ENCODE measurements at places on chromosomes 11 and 22. TPM values are rescaled to one million over a fixed set of nuclear protein-coding genes. Genes with fewer than 3 reads are reported as not detected.

DNA sequence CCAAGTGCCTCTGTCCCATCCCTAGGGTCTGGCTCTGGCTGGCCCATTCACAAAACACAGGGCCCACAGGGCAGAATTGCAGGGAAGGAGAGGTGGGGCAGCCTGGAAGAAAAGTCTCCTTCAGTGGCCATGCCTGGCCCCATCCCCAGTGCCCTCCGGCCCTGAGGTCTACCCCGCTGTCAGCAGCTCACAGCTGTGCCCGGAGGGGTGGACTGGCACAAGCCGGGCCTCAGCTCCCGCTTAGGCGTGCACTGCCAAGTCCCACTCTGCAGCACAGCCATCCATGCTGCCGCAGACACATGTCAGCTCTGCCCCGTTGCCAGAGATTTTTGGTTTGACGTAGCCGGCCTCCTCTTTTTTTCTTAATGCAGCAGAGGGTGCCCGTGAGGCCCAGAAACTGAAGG lies 3.9 kb upstream of the SCN2B start:
- H3K27ac ChIP-seq = no peak overlapping the region
- no peak for DNase-seq
- H3K4me1 ChIP-seq = no peaks in the 10 kb centered on the region

SERPING1 gene
- 1.4 TPM for total RNA-seq

PKDREJ gene
- total RNA-seq = not detected

SMC1B gene
- not detected for total RNA-seq

- no peak overlapping the region for H3K27ac ChIP-seq
- peak; percentile 7 for DNase-seq
- no peaks in the 10 kb centered on the region for H3K36me3 ChIP-seq
- no peaks in the 10 kb centered on the region for H3K4me1 ChIP-seq
- no peaks in the 10 kb centered on the region for H3K27me3 ChIP-seq
Observed at GRCh38 chr11:47152953-47153950, 23.4 kb downstream of the ARFGAP2 start.

DNA sequence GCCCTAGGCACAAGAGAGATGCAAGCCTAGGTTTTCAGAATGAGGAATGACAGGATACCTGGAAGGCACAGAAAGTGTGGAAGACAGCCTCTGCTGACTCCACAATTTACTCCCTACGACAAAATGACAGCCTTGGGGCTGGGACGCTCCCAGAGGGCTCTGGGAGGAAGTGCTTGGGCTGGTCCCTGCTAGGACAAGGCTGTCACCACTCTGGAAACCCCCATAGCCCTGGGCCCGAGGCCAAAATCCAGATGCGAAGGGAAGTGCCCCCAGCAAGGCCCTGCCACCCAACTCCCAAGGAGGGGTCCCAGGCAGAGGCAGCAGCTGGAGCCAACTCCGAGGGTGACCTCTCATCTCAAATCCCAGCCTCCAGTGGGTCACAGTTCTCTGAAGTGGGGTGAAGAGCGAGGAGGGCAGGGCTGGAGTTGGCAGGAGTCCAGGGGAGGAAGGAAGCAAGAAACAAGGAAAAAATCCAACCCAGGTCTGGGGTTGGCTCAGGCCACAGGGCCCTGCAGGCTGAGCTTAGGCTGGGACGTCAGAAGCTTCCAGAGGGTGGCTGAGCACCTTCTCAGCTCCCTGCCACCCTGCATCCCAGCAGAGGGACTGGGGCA lies 6.3 kb upstream of the CDC42EP2 start:
- no peaks in the 10 kb centered on the region for H3K27me3 ChIP-seq
- H3K36me3 ChIP-seq = no peaks in the 10 kb centered on the region
- DNase-seq = no peak
- no peak overlapping the region for H3K4me3 ChIP-seq

GRCh38 chr11:21476588-21476987 lies 716.3 kb upstream of the ANO5 start:
- H3K4me3 ChIP-seq = no peak overlapping the region
- H3K27me3 ChIP-seq = no peaks in the 10 kb centered on the region
- H3K27ac ChIP-seq = no peak overlapping the region

DNA sequence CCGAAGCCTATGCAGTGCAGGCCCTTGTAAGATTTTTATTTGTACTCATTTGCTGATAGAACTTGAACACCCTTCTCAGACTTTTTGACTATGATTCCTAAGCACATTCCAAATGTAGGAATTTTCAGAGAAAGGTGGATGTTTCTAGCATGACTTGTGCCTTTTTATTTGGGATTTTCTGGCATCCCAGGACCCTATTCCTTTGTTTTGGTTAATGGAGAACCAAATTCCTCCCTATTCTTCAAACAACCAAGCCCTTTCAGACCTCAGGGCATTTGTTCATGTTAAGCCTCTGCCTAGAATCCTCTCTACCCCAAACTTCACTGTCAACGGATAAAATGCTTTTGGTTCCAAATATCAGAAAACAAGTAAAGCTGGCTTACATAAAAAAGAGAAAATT lies 371.1 kb downstream of the DDX10 start:
- DNase-seq = no peak
- H3K4me3 ChIP-seq = no peak overlapping the region
- H3K36me3 ChIP-seq = no peaks in the 10 kb centered on the region
- H3K27ac ChIP-seq = no peak overlapping the region
- no peaks in the 10 kb centered on the region for H3K27me3 ChIP-seq

DNA sequence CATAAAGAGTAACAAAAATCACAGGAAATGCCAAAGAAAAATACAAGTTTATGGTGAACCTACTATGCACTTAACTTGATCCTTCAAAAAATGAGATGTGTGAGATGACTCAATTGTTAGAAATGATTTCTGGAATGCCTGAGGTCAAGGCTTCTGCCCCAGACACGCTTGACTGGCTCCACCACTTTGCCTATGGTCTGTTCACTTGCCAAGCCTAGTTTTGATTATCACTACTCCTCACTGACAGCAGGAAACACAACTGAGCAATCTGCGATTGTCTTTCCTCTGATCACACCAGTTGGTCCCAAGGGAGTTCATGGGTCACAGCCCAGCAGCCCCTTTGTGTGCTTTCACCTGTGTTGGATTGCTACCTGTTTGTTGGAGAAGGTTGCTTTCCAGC lies 20.6 kb upstream of the PRDM10 start:
- H3K4me3 ChIP-seq = no peak overlapping the region
- H3K27ac ChIP-seq = no peak overlapping the region
- DNase-seq = peak; percentile 88
- peaks cover 5% of the 10 kb centered on the region for H3K4me1 ChIP-seq

HYLS1 gene
- 11.9 TPM for total RNA-seq

GRCh38 chr22:48672387-48672786 lies 1155.3 kb downstream of the BRD1 start:
- H3K4me3 ChIP-seq = no peak overlapping the region
- H3K27ac ChIP-seq = no peak overlapping the region
- H3K4me1 ChIP-seq = no peaks in the 10 kb centered on the region
- DNase-seq = no peak
- H3K27me3 ChIP-seq = no peaks in the 10 kb centered on the region

KRTAP5-11 gene
- total RNA-seq = not detected

TRIM48 gene
- not detected for total RNA-seq

GRCh38 chr22:17056807-17057206 lies 28.0 kb upstream of the IL17RA start:
- no peaks in the 10 kb centered on the region for H3K36me3 ChIP-seq
- no peaks in the 10 kb centered on the region for H3K27me3 ChIP-seq
- H3K27ac ChIP-seq = no peak overlapping the region
- no peaks in the 10 kb centered on the region for H3K4me1 ChIP-seq
- H3K4me3 ChIP-seq = no peak overlapping the region

DNA sequence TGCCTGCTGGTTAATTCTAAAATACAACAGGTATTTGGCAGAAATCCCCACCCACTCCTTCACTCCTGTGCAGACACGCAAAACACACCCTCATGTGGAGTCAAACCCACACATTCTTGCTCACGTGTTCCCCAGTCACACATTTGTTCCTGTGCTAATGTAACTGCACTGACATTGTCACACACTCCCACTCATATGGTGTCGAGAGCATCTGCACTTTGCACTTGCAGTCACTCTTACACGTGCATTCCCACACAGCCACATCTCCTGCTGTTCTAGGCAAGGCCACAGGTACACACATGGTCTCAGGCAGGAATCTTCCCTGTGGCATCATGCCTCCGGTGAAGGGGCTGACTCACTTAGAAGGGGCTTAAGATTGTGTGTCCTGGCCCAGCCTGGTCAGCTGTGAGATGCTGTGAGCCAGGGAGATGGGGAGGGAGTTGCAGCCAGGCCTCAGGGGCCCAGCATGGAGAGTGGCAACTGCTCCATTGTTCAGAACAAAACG lies 395.0 kb downstream of the TENM4 start:
- no peaks in the 10 kb centered on the region for H3K27me3 ChIP-seq
- H3K27ac ChIP-seq = no peak overlapping the region
- no peaks in the 10 kb centered on the region for H3K36me3 ChIP-seq
- DNase-seq = no peak

MS4A4A gene
- 0.88 TPM for total RNA-seq

DNA sequence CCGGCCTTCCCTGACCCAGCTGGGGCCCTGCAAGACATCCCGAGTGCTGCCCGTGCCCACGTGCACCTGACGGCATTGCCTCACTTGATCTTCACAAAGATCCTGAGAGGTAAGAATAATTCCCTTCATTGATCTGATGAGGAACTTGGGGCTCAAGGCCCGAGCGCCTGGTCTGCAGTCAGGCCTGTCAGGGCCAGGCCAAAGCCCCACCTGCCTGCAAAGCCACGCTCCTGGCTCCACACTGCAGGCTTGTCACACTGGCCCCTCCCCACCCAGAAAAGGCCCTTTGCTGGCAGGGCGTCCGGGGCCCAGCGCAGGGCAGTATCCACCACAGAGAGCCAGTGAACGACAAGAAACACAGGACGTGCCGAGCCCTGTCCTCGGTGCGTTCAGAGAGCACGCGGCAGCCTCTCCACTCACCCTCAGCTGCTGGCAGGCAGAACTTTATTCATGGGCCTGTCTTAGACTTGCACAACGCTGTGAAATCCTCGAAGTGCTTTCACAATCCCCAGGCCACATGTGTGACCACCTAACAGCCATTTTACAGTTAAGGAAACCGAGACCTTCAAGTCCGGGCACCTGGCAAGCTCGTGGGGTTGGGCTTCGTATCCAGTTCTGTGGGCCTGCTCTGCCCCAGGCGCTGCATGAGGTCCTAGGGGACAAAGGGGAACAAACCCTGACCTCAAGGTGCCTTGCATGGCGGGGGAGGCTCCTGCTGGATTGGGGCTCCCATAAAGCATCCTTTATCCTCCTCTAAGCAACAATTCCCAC lies 14.8 kb downstream of the KIAA0930 start:
- H3K36me3 ChIP-seq = no peaks in the 10 kb centered on the region
- no peak overlapping the region for H3K27ac ChIP-seq
- no peaks in the 10 kb centered on the region for H3K27me3 ChIP-seq
- H3K4me3 ChIP-seq = no peak overlapping the region
- peaks cover 15% of the 10 kb centered on the region for H3K4me1 ChIP-seq

- DNase-seq = no peak
- no peaks in the 10 kb centered on the region for H3K4me1 ChIP-seq
- H3K4me3 ChIP-seq = no peak overlapping the region
- no peaks in the 10 kb centered on the region for H3K27me3 ChIP-seq
- H3K36me3 ChIP-seq = no peaks in the 10 kb centered on the region
- H3K27ac ChIP-seq = no peak overlapping the region
Observed at GRCh38 chr11:78251083-78251775, 62.5 kb downstream of the USP35 start.

TBX1 gene
- total RNA-seq = not detected

KIRREL3 gene
- not detected for total RNA-seq

GRCh38 chr11:125787827-125788226 lies at the start of gene PATE3:
Gene PATE3, plus strand, starts transcription at chr11:125788127. Its CDS starts 25 bp downstream, at chr11:125788152.
- no peaks in the 10 kb centered on the region for H3K27me3 ChIP-seq
- no peak within 1 kb of the TSS for H3K27ac ChIP-seq
- H3K4me3 ChIP-seq = no peak within 1 kb of the TSS
- H3K4me1 ChIP-seq = no peaks in the 10 kb centered on the region

GRCh38 chr11:64611869-64612646 lies 21.0 kb downstream of the SLC22A12 start:
- no peak for DNase-seq
- H3K4me3 ChIP-seq = no peak overlapping the region
- no peak overlapping the region for H3K27ac ChIP-seq

- H3K4me3 ChIP-seq = no peak overlapping the region
- DNase-seq = no peak
- no peak overlapping the region for H3K27ac ChIP-seq
- no peaks in the 10 kb centered on the region for H3K36me3 ChIP-seq
- no peaks in the 10 kb centered on the region for H3K4me1 ChIP-seq
Observed at GRCh38 chr11:27963370-27963769, 144.6 kb downstream of the KIF18A start.

DNA sequence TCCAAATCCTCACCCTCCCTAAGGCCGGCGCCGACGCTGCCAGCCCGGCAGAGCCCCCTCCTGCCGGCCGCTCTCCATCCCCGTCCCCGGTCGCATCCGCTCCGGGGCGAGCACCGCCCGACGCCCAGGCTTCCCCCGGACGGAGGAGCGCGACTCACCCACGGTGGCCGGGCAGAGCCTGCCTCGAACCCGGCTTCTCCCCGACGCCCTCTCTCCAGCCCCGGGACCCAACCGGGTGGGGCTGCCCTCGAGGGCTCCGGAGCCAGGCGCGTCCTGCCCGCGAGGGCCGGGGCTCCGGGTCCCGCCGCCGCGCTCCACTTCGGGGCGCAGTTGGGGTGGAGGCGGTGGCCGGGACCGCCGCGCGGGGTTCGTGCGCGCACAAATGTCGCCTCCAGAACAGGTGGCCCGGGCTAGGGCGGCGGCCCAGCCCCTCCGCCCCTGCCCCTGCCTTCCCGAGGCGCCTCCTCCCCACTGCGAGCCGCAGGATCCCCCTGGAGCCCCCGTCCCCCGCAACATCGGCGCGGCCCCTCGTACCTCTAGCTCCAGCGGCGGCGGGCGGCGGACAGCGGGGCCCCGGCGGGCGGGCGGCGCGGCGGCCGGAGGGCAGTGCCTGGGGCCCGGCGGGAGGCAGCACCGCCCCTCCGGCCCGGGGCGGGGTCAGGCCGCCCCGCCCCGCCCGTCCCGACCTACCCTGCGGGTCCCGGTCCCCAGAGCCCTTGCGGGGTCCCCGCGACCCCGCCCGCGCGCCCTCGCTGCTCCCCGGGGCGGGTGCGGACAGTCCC lies at the start of gene A4GALT:
Gene A4GALT (minus strand): TSS at position 608 of the 782 bp plus-strand sequence. CDS start 26,919 bp downstream, outside the sequence.
- no peaks in the 10 kb centered on the region for H3K27me3 ChIP-seq
- peak within 1 kb of the TSS; percentile 58 for H3K27ac ChIP-seq
- peak within 1 kb of the TSS; percentile 76 for H3K4me3 ChIP-seq
- DNase-seq = no peak

DNA sequence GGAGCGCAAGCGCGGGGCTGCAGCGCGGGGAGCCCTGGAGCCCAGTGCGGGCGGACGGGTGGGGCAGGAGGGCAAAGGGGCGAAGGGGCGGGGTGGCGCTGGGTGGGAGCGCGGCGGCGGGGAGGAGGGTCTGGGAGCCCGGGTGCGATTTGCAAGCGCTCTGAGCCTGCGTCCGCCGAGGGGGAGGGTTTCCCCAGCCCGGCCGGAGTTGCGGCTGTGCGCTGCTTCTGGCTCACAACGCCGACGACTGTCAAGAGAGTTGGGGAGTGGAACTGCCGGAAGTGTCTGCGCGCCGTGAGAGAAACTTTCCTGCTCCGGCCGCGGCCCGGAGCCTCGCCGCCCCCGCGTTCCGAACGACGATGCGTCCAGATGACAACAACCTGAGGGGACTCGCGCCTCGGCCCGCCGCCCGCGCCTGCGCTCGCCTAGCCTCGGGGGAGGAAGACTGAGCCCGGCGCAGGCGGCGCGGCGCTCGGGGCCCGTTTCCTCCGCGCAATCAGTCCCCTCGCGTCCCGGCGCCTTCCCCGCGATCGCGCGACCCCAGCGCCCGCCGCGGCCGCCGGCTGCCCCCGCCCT lies at the start of gene ARHGAP42:
Gene ARHGAP42 (plus strand): TSS at position 235 of the 576 bp plus-strand sequence. CDS start 391 bp downstream, outside the sequence.
- H3K36me3 ChIP-seq = no peaks in the 10 kb centered on the region
- DNase-seq = no peak
- H3K27ac ChIP-seq = peak within 1 kb of the TSS; percentile 74
- no peaks in the 10 kb centered on the region for H3K27me3 ChIP-seq
- H3K4me3 ChIP-seq = peak within 1 kb of the TSS; percentile 96

Measured in GM12878 (cell line).